Caki2 (cell line): ENCODE measurements at places on chromosomes 11 and 22. TPM values are rescaled to one million over a fixed set of nuclear protein-coding genes. Genes with fewer than 3 reads are reported as not detected.

Gene TCN2
- 44.8 and 55.6 TPM in 2 replicates for total RNA-seq

Gene MOV10L1
- not detected in 2 replicates for total RNA-seq

Gene MPEG1
- not detected in 2 replicates for total RNA-seq

Gene CRYAB
- total RNA-seq: 0.78 and 2.4 TPM in 2 replicates

DNA sequence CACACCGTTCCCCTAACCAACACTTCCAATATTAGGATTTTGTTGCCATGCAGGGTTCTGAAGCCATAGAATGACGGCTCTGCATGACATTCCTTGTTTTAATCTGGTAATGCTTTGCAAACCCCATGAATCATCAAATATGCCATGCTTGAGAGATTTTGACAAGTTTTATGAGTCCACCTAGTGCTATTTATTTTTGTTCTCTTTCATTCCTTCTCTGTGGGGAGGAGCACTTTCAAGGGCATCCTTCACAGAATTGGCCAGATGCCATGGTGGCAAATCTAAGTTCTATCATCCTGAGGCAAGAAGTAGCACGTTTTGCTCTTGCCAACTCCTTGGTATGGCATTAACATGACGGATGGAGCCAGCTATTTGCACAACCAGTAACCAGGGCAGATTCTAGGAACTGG lies 268.4 kb downstream of the FAM76B start:
- peak; percentile 87 for DNase-seq

GRCh38 chr22:31605851-31606585 lies 56.0 kb downstream of the PISD start:
- DNase-seq: no peak

- DNase-seq: no peak
Measured at GRCh38 chr11:73783483-73784020, 4.1 kb upstream of the MRPL48 start.

DNA sequence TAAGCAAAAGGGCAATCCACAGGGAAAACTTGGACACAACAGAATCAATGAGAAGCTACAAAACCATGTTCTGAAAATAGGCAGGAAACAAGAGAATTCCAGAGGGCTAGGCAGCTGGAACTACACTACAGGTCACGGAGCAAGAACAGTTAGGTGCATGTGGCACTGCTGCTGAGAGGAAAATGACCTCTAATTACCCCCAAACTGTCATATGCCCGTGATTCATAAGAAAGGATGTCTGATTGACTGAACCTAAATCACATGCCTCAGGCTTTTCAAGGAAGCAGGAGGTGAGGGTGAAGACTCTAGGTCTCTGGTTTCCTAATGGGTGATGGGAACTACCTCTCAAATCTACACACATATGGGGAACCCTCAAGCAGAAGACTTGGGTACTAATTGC lies 17.9 kb upstream of the RRAS2 start:
- DNase-seq: peak; percentile 90

DNA sequence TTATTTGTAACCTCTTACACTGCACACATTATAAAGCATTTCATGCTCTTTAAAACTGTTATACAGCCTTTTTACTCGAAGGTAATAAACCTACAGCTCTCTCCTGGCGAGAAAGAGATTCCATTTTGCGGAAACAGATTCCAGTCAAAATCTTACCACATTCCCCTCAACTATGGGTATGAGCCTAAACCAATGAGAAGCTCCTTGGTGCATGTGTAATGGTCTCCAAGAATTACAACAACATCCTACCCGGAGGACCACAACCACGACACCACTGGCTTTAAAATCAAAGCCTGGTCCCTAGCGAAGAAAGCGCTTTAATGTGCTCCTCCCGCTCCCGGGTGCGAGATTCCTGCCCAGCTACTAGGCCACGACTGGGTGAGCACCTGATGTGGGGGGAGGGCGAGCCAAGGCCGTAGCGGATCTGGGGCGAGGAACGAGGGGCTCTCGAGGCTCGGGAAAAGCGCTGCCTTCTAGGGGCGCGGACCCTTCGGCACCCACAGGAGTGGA lies 821 bp downstream of the CELF1 start:
- peak; percentile 25 for DNase-seq

DNA sequence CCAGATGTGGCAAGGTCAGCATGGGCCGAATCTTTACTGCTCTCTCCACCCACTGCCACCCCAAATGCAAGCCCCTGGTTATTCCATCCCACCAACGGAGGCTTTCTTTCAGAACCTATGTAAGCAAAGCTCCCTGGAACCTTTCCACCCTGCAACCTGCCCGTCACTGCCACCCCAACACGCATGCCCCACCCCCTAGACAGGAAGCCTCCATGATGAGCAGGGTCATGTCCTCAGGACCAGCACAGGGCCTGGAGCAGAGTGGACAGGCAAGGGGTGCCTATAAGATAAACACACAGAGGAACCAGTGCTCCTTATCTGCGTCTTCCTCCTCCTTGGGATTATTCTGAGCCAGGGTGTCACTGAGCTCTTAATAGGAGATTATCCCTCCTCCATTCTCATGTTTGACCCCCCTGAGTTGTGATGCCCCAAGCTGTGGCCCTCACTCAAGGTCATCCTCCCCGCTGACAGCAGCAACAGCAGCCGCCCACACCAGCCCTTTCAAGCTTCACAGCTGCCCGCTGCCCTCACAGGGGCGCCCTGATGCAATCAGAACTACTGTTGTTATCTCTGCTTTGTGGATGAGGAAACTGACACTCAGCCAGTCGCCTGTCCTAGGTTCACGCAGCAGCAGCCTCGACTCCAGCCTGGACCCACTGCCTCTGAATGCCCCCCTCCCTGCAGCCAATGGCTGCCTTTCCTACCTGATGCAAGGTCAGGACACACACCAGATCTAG lies 647.3 kb downstream of the TBC1D22A start:
- DNase-seq: no peak

- DNase-seq: no peak
Measured at GRCh38 chr11:73194034-73194507, 24.0 kb upstream of the P2RY2 start.

DNA sequence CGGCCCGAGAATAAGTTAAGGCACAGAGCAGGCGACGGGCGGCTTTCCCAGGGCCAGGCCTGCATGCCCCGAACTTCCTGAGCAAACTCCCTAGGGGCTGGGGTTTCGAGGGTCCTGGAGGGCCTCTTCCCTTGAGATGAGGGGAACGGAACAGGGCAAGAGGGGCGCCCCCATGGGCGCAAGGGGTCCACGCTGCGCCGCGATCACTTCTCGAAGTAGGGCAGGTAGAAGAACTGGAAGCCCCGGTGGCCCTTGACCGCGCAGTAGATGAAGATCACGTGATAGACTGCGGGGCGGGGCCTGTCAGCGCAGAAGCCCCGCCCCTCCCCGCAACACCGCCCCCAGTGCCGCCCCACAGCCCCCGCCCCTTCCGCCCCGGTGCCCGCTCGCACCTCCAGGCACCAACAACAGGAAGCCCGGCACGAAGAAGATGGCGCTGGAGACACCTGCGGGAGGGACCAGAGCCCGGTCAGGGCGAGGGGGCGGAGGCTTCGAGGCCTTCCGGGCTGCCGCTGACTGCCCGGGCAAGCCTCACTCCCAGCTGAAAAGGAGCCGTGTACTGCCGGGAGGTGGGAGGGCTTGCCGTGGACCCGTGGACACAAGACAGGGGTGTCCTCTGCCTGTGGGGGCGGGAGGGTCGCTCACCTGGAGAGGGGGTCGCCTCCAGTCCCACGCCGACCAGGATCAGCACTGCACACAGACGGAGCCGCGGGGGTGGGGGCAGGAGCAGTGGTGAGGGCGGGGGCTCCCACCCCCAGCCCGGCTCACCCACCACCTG lies 4.5 kb downstream of the TMEM134 start:
- peak; percentile 80 for DNase-seq
